ENCODE measurements at places on chromosomes 1 and 21.
A peak's percentile ranks its signal among the peaks of the same experiment; 100 is the strongest.

DNA sequence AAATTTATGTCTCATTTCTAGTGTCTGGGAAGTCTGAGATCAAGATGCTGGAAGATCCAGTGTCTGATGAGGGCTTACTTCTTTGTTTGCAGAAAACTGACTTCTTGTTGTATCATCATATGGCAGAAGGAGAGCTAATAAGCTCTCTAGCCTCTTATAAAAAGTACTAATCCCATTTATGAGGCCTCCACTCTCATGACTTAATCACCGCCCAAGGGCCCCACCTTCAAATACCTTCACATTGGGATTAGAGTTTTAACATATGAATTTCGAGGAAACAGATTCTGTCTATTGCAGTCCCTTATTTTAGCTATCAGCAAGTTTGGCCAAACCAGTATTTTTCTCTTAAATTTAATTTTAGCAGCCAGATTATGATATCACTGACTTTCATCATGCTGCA lies 150.2 kb upstream of the TMPRSS15 start:
- peak; percentile 93 for DNase-seq

DNA sequence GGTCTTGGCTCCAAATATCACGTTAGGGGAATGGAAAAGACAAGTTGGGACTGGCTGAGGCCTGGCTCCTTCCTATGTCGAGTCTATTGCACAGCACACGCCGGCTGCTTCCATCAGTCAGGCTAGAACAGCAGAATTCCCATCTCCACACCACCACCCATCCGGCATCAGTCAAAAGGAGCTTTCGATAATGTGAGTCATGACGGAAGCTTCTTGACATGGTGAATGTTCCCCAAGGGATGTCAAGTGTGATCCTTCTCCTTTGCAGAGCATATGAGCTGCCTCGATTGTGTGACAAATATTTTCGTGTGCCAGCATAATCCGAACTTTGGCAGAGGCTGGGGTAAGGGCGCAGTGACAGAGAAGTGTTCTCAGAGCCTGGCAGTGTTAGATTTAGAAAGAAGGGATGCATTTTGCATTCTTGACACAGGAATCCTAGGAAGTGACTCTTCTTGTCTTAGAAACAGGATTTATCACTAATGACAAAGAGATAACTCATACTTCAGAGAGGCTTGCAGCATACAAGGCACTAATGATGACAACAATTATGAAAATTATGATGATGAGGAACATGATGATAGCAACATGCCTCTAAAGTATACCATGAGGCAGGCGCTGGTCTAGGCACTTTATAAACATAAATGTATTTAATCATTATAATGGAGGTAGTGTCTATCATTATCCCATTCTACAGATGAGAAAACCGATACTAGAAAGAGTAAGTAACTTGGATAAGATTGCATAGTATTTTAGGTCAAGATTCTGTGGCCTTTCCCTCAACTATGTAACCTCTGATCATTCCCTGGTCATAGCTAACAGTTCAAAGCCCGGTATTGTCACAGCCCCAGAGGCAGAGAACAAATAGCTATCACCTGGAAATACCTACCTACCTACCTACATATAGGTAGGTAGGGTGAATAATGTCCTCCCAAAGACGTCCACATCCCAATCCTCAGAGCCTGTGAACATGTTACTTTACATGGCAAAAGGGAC lies 135.0 kb downstream of the KCNJ6 start:
- DNase-seq: no peak

DNA sequence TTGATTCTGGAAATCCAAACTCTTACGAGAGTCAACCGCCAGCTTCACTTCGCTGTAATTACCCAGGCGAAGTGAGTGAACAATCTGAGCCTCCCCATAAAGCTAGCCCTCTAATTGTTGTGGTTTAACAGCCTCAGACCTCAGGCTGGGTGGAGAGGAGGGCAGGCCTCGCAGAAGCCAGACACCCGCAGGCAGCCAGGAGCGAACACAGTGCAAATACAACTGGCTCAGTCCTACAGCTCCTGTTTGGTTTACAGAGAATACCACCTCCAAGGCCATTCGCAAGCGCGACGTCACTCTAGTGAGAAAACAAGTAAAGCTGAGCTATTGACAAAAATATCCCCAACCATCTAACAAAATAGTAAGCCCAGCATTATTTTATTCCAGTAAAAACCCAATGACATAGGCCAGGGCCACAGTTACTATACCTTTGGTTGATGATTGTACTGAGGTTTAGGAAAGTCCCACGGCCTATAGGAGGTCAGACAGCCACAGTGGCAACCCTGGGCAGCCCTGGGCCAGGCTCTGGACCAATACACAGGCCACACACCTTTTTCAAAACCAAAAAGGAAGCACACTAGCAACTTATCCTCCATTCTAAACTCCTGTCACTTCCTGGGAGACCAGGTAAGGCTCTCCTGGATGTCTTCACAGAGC lies 163.3 kb downstream of the ETS2 start:
- no peak for DNase-seq

DNA sequence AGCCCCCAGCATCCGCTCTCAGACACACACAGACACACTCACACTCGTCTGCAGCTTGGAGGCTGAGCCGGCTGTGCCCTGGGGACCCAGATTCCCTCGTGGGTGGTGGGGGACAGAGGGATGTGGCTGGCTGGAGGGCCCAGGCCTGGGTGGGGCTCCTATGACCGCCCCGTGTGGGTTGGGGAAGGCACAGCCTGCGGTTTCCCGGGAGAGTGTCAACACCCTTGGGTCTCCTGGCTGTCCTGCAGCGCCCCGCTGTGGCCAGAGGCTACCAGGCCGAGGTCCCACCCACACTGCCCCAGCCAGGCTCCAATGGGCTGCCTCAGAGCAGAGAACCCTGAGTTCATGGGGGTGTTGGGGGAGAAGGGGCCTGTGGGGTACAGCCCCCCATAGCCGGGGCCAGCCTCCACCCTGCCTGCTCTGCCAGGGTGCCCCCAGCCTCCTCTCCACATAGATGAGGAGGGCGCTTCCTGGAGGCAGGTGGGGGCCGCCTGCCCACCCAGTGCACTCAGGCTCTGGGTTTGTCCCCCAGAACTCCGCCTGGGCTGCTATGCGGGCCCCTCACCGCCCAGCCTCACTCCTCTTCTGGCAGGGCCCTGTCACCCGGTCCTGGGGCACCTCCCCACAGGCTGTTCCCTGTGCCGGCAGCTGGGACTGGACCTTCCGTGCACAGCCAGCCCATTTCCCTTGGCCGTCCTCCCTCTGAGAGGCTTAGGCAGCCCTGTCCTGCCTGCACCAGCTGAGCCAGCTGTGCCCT lies at the start of gene TTC34:
TSS of gene TTC34 (minus strand) at position 159 of the 757 bp plus-strand sequence. CDS start 866 bp downstream, outside the sequence.
- DNase-seq: peak; percentile 62

DNA sequence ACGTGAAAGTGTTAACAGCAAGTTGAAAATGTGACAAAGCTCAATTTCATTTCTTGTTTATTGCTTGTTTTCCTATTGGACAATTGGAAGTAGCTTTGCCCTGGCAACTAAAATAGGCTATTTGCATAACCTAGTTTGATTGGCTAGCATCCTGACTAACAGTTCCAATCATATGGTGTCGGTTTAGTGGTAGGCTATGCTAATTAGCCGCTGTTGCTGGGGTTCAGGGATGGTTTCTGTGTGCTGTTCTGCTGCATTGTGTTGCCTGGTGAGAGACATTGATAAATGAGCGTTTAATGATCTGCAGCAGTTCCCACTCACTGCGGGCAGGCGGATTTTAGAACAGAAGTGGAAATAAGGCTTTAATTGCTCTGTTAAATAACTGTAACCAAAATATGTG lies 68.5 kb downstream of the DYRK1A start:
- DNase-seq: peak; percentile 99

GRCh38 chr1:18182398-18183160 lies 75.0 kb downstream of the IGSF21 start:
- DNase-seq: peak; percentile 33

Data from NCI-H82 (cell line).